ENCODE measurements at places on chromosomes 2 and 18.

GRCh38 chr2:210271300-210271699 is 43.7 kb downstream of the MYL1 start:
- DNase-seq = no peak

DNA sequence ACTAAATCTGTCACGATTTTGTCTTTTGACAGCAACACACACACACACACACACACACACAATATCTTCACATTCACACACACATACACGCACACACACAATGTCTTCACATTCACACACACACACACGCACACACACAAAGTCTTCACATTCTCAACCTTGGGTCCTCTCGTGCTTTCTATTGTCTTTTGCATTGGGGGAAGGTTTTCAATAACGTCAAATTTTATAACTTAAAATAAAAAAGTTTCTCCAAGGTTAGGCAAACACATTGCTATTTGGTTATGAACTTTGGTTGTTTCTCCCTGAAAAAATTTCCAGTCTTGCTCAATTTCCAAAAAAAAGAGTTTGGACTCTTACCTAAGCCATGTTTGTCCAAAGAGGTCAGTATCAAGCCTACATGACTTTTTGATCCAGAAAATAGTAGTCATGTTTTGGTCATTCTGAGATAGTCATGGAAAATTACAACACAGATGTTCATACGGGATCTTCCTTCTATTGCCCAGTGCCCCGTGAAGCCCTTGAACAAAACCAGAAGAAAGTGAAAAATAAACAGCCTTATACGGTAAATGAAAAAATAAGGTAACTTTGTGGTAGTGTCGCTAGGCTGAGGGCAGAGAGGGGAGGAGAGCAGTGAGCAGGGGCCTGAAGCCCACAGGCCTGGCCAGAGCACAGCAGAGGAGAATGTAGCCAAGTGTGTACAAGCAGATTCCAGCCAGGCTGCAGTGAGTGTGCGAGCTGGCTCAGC is 542.8 kb upstream of the ID2 start:
- peak; percentile 99 for DNase-seq

DNA sequence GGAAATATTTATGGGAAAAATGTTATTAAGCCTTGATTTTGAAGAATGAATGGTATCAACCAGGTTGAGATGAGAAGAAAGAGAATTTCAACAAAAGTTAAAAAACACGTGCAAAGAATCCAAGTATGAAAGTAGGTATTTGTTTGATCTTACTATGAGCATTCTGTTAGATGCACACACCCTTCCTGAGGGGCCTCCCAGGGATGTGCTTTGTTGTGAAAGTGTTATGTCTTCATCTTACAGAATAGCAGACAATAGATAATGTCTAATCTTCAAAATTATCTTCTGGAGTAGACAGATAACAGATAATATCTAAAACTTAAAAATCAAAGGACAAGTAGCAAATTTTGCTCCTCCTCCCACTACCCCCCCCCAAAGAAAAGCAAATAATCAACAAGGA is 155.2 kb upstream of the COL3A1 start:
- DNase-seq = no peak

GRCh38 chr2:230684270-230685168 is 28.1 kb upstream of the CAB39 start:
- peak; percentile 68 for DNase-seq

DNA sequence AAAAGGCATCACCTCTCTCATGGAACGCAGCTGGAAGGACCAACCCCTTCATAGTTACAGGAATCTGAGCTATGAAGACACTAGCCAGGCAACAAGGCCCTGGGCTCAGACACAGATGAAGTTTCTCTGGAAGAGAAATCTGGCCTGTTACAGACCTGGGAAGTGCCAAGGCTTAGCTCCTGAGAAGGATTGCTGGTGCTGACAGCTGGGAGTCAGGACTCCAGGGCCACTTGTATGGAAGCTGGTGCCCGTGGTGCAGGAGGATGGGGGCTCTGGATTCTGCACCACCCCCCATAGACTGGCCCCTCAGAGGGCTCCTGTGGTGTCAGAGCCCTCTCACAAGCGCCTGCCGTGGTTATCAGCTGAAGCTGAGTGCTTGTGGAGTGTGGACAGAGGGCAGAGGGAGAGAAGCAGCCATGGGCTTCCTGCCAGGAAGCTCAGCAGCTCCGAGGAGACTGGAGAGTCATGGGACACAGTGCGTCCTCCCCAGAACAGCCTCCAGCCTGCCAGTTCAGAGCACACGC is 87.3 kb upstream of the LCLAT1 start:
- no peak for DNase-seq

DNA sequence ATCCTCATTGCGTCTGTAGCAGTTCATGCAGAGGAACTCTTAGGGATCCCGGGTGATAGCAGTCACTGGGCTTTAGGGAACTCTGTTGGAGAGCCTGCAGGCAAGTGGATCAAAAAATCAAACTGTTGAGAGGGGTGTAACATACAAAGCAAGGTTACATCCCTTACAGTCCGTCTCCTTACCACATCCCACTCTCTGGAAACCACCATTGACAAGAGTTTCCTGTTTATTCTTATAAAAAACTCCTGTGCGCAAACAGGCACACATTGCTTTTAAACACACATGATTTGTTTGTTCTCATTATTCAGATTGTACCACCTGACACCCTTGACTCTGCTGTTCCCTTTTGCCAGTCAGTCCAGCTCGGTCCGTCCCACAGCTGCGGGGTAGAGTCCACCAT is 137.7 kb downstream of the LTBP1 start:
- DNase-seq = no peak

DNA sequence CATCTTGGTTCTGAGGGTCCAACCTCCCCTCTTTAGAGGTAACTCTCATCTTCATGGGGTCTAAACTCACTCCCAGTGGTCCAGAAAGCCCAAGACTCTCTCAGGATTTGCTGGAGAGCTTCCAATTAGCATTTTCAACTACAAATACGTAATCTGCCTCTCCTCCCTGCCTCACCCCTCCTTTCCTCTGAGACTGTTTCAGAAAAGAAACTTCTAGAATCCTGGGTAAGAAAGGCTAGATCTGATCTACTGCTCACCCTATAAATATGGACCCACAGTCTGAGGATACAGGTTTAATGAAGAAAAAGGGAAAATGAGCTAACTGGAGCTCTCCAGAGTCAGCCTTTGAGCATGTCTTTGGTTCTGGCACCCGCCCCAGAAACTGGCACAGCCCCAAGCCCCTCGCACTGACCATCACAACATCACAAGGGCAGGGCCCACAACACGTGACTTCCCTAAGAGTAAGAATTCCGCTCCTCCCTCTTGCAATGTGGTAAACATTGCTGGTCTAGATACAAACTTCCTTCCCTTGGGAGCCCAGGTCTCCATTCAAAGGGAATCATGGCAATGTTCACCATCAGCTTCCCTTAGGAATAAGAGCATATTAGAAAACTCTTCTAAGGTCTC is 21.7 kb upstream of the IHH start:
- DNase-seq = no peak

DNA sequence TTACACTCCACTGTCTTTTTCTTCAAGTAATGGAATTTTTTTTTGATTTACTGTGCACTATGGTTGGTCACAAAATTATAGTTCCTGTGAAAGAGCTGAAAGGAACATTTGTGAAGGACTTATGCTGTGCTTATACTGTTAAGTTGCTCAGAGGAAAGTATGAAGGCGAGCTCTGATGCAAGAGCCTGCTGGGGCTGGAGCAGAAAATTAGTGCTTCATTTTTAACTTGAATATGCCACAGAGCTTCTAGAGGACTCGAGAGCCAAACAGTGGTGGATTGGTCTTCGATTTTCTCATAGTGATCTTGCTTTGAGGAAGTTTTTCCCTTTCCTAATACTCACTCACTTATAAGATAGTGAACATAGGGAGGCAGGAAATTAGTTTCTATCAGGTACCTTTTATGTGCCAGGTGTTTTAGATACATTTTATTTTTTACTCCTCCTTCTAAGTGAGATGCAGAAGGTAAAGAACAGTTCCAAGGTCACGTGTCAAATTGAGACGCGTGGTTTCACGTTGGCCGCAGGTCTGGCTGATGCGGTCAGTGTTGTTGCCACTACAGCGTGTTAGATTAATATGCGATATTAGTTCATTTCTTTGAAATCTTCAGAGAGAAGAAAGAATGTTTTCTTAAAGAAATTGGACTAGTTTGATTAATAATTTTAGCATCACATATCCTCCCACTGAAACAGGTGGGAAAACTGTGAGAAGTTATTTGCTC is 20.2 kb downstream of the GATA6 start:
- DNase-seq = no peak

DNA sequence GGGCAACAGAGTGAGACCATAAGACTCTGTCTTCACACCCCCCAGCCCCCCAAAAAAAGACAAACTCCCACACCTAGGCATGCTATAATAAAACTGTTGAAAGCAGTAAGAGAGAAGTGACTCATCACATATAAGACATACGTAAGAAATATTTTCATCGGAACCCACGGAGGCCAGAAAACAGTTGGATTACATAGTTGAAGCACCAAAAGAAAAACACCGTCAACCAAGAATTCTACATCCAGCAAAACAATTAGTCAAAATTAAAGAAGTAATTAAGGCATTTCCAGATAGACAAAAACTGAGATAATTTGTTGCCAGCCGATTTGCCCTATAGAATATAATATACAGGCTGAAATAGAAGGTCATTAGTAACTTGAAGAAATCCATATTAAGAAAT is 128.7 kb downstream of the VAPA start:
- DNase-seq = no peak

DNA sequence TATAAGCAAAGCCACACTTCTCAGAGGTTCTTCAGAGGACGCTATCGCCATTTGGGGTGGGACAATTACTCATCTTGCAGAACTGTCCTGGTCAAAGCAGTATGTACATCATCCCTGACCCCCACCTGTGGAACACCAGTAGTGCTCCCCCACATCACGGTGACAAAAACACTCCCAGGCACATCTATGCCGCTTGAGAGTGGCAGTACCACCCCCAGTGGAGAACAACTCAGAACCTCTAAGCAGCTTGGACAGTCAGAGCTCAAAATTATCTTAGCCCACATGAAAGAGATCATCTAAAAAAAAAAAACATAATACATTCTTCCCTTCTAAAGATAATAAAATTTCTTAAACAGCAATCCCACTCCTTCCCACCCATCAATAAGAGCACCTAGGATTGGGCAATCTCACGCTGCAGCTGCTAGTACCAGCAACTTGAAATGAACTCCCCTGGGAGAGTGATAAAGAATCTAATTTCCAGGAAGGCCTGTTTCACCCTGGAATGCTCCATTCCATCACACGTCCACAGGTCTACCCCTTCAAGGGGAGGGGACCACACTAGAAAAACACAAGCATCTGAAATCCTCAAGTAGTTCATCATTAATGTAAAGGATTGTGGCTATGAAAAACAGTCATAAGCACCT is 31.7 kb downstream of the LRP2 start:
- DNase-seq = no peak

DNA sequence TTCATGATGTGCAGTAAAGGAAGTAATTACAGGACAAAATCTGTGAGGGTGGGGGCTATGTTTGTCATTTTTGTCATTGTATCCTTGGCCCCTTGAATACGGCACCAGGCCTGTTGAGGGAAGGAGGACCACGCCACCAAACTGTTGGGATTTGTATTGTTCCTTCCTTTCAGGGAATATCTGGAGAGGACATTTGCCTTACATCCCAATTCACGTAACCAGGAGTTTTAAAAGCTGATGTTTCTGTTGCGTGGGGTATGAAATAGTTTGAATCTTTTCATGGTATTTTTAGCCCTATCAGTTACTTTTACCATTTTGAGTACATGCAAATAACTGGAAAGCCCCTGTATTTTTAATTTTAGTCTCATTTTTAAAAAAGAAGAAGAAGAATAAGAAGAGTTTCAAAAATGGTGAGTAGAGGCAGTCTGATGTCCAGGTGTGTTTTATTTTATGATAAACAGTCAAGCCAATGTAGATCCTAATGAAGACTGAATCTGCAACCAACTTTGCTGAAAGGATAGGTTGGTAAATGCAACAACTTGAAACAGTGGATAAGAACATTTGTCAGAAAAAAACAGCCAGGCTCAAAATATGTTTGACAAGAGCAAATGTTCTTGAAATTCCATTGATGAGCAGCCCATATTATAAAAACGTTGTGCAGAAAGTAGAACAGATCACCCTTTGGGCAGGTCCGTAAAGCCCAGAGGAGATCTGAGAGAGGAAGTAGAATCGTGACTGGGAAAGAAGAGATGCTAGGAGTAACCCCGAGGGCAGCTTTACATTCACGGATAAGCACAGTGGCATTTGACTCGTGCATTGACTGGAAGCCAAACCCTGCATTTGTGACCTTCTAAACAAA is 54.5 kb downstream of the RASGRP3 start:
- DNase-seq = no peak

DNA sequence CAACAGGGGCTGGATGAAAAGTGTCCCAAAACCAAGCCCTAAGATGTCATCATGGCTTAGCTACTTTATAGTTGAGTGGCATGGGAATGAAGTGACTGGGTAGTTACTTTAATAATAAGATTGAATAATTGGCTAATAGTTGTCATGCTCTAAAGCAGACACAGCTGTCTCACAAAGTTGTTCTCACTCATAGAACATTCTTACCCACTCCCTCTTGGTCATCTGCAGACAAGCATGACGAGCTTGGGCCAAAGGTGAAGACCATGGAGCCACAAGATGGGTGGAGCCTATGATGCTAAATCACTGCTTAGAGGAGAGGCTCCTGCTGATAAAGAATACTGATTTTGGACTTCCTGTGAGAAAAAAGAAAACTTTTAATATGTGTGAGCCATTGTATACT is 62.4 kb upstream of the MMADHC start:
- no peak for DNase-seq

- DNase-seq = no peak
Observed at GRCh38 chr2:240512666-240513535, 44.9 kb downstream of the ANKMY1 start.

DNA sequence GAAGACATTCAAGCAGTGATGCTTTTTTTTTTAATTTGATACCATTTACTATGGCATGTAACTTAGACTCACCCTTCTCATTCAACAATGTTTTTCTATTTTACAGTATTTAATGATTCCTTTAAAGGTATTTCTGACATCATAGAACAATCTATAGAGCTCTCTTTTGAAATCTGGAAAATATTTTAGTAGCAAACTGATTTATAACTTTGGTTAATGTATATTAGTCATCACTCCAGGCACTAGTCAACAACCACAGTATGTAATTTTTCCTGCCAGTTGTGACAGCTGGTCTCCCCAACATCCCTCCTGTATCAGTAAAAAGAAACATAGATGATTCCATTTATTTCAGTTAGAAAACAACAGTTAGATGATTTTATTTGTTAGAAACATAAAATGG is 122.9 kb downstream of the LCLAT1 start:
- no peak for DNase-seq

- DNase-seq = no peak
Observed at GRCh38 chr18:3367491-3368091, 82.4 kb upstream of the TGIF1 start.

DNA sequence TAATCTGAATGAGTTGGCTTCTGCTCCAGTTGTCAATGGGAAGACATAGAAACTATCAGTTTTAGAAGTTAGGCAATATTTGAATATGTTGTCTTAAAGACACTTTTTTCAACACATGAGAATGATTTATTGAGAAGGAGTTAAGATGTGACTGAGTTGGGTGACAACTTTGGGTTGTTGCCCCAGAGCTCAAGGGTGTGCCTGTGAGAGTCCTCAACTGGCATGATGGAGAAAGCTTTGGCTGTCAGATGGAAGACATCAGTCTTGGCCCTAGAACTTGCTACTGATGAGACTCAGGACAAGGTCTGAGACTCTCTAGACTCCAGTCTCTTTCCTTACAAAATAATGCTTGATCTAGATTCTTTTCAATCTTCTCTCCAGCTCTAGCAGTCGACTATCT is 69.0 kb upstream of the CTAGE1 start:
- no peak for DNase-seq

- no peak for DNase-seq
Observed at GRCh38 chr2:211132573-211132972, 576.2 kb downstream of the CPS1 start.

- no peak for DNase-seq
Observed at GRCh38 chr2:24287171-24287570, 73.2 kb downstream of the ITSN2 start.

Data from HepG2 (cell line).